Right forelimb (tissue), 1 donor: ENCODE measurements at places on chromosomes 3 and 15.

- no peak for DNase-seq
Measured at GRCh38 chr3:13473020-13473419, 7.1 kb upstream of the HDAC11 start.

- no peak for DNase-seq
Measured at GRCh38 chr15:88219623-88220022, 36.9 kb downstream of the NTRK3 start.

- DNase-seq, result no peak
Measured at GRCh38 chr3:64686446-64686908, 1.3 kb downstream of the ADAMTS9 start.

- DNase-seq, result no peak
Measured at GRCh38 chr3:189572249-189572648, 58.9 kb upstream of the TP63 start.

DNA sequence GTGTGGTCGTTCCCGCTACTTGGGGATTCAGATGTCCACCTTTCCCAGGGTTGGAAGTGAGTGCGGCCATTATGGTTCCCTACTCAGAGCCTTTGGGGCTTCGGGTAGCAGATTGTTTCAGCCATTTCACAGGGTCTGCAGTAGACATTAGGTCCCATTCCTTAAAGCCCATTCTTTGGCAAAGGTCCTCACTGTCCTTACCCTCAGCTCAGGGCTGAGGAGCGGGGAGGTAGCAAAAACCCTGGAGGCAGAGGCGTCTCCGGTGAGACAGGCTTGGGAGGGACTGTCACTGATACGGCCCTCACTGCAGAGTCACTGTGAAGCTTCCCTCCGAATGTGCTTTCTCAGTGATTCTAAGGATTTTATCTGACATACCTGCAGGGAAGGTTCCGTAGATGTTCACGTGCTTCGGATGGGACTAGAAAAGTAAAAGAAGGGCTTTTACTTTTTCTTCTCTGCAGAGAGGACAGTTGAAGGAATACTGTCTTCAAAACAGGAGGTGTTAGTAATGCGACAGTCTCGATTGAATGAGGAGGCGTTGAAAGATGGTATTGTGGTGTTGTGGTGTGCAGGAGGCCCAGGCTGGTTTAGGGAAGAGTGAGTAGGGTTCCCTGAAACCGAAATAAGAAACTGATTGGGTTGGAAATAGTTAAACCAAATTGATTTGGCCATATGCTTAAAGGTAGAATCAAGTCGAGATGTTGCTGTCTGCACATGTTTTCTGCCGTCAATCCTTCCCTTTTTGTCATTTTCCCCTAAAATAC is 630 bp downstream of the ATP6V1A start:
- DNase-seq, result no peak

- DNase-seq, result no peak
Measured at GRCh38 chr3:170909129-170909903, 879 bp upstream of the EIF5A2 start.

DNA sequence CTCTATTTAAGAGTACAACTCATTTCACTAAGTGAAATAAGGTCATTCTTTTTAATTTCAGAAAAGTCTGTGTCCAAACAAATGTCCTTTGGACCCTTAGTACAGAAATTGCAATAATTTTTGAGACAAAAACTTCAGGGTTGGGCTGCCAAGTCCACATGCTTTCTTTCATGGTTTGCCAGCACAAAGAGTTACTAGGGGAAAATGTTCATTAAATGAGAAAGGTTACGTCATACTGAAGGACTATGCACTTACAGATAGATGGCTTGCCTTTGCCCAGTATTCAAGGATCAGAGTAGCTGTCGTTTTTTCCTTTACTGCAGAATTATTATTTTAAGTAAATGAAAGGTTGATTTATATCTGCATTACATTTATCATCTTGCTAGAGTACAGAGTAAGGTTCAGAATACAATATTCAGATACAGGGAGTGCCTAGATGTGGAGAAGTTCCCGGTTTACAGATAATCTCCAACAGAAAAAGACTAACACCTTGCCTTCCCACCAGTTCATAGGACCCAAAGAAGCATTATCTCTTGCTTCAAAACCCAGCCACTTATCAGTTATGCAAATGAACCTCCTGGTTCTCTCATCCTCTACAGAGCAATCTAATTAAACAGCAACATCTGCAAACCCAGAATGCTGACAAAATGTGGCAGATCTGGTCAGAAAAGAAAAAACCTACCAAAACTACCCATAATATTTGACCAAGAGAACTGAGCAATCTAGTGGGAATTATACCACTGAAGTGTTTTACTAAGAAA is 179.3 kb downstream of the FRMD5 start:
- DNase-seq, result no peak

DNA sequence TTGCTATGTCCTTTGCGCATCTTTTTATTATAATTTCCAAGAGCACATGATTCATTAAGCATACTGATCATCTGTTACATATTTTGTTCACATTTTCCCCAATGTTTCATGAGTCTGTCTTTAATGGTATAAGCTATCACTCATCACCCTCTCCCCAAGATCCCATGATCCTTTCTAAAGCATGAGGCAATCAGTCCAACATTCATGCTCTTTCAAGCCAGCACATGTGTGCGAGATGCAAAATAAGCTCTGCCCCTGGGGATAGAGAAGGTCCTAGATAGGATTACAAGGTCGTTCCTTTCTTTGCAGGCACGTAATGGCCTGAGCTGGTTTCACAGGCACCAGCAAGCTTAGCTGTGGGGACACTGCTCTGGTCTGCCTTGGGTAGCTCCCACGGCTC is 32.2 kb upstream of the B3GNT5 start:
- no peak for DNase-seq
